ENCODE measurements at places on chromosomes 1 and 21. TPM values are rescaled to one million over a fixed set of nuclear protein-coding genes. Genes with fewer than 3 reads are reported as not detected.

PHLDA3 gene
- 100 TPM for total RNA-seq

RNF207 gene
- 1.8 TPM for total RNA-seq

CFAP107 gene
- not detected for total RNA-seq

IRF6 gene
- total RNA-seq = 0.39 TPM

HLX gene
- total RNA-seq = 16.7 TPM

ZMYM4 gene
- 29.4 TPM for total RNA-seq

KCNAB2 gene
- total RNA-seq = 3.8 TPM

TMEM54 gene
- total RNA-seq = 33.4 TPM

TNFRSF4 gene
- 5.9 TPM for total RNA-seq

ATAD3C gene
- not detected for total RNA-seq

GSTM1 gene
- total RNA-seq = not detected

ERG gene
- 1.3 TPM for total RNA-seq

CYP4A22 gene
- 0.15 TPM for total RNA-seq

PLK3 gene
- total RNA-seq = 12.9 TPM

RBBP5 gene
- 12.1 TPM for total RNA-seq

AMY2A gene
- total RNA-seq = not detected

COL9A2 gene
- total RNA-seq = 1.1 TPM

OR2L2 gene
- not detected for total RNA-seq

NGF gene
- total RNA-seq = 3.1 TPM

LCE2A gene
- not detected for total RNA-seq

SLAMF9 gene
- total RNA-seq = not detected

CTTNBP2NL gene
- 10.0 TPM for total RNA-seq

KCND3 gene
- 6.0 TPM for total RNA-seq

AMPD1 gene
- total RNA-seq = not detected

CYYR1 gene
- 0.12 TPM for total RNA-seq

VANGL2 gene
- total RNA-seq = 1.6 TPM

SPRR1A gene
- total RNA-seq = not detected

FCRL1 gene
- total RNA-seq = not detected

SUSD4 gene
- not detected for total RNA-seq

OR6N1 gene
- total RNA-seq = not detected

ABCG1 gene
- 0.29 TPM for total RNA-seq

PUM1 gene
- total RNA-seq = 56.7 TPM

HSD3B2 gene
- total RNA-seq = not detected

KISS1 gene
- not detected for total RNA-seq

FCRL3 gene
- total RNA-seq = not detected

UTP25 gene
- total RNA-seq = 5.1 TPM

LIN28A gene
- total RNA-seq = not detected

OXCT2 gene
- 0.49 TPM for total RNA-seq

FCRLA gene
- not detected for total RNA-seq

EPB41 gene
- total RNA-seq = 2.9 TPM
